CD4-positive, alpha-beta T cell treated with Interleukin-15 for 1 hour (primary cell): ENCODE measurements at places on chromosomes 5 and 9.

DNA sequence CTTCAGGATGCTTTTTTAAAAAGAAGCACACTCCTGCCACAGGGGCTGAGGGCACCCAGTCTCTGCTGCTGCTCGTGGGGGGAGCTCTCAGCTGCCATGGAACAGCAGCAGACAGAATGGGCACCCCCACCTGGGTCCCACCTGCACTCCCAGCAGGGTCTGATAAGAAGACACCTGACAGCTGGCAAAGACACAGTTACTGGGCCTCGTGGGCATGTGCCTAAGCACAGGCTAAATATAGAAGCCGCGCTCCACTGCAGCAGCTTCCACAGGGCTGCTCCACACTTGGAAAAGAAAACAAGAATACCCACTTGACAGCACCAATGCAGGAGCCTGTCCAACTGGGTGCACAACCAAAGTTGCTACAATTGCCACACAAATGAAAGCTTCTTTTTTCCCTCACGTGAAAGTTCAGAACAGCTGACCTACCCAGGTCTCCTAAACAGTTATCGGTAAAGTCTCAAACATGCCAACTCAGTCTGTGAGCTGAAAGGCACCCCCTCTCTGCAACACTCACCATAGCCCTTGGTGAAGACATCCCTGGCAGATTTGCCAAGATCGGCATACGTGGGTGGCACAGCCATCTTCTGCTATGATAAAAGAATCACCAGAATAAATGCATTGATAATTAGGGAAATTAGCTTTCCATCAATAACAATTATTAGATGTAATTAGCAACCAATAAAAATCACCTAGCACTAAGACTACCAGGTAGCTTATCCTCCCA lies 12.2 kb downstream of the VDAC1 start:
- no peak for DNase-seq

DNA sequence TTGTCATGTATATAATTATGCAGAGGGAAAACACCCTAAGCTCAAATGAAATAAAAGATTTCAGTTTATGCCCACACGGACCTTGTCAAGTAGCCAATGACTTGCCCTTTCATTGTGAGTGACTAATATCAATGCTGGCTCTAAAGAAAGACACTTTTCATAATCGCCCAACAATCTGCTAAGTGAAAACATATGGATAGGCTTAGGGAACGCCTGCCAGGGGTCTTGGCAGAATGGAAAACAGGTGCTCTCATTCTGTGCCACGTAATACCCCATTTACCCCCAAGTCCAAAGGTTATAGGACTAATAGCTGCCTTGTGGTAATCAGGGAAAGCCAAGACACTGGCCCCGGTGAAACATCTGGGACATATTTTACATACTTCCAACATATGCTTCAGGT lies 157.7 kb downstream of the SLF1 start:
- DNase-seq: no peak

DNA sequence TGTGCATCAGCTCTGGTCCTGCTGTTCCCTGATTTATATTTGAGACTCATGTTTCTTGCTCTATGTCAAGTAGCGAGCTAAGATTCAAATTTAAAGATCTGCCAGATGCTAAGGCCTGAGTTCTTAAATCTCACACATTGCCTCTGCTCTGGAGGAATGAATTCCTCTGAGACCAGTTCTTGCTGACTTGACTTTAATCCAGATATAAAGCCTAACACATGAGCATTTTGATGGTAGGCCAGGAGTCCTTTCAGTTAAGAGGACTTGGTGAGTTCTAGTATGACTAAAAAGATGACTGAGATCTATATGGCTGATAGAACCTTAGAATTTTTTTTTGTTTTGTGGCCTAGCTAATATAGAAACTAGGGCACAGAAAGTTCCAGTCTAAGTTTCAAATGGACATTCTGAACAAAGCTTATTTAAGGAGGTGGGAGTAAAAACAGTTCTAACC lies 1.3 kb upstream of the INIP start:
- no peak for DNase-seq

DNA sequence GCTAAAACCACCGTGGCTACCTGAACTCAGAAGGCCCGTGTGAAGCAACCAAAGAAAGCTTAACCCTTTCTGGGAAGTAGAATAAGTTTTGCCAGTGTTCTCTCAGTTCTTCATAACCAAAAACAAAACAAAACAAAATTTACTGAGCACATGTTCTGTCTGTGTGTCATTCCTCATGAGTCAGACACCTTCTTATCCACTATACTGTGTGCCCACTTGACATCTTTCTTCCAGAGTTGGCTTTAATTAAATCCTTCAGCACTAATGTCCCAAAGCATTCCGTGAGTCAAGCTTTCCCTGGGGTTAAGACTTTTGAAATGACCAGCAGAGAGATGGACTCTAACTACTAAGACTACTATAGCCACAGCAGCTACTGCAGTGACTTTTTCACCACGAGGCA lies 61.3 kb downstream of the GLIS3 start:
- no peak for DNase-seq

GRCh38 chr9:81113453-81114124 lies 575.8 kb downstream of the TLE1 start:
- DNase-seq: no peak

DNA sequence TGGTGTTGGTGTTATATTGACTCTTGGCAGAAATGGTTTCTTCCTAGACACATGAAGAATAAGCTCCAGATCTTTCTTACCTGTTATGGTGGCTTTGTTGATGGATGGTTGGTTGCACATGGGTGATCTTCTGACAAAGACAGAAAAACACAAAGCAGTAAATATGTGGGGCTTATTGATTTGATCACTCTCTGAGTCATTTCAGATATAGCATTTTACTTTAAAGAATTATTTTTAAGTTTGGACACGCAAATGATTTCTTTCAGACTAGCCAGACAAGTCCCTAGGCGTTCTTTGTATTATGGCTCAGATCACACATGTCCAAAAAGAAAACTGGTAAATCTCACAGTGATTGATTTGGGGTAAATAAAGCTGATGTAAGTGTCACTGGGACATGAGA lies 597.6 kb downstream of the RAB3C start:
- DNase-seq: no peak

GRCh38 chr5:66597183-66597757 lies 1.1 kb downstream of the MAST4 start:
- no peak for DNase-seq

GRCh38 chr5:170479484-170479883 lies 24.3 kb upstream of the KCNIP1 start:
- no peak for DNase-seq

DNA sequence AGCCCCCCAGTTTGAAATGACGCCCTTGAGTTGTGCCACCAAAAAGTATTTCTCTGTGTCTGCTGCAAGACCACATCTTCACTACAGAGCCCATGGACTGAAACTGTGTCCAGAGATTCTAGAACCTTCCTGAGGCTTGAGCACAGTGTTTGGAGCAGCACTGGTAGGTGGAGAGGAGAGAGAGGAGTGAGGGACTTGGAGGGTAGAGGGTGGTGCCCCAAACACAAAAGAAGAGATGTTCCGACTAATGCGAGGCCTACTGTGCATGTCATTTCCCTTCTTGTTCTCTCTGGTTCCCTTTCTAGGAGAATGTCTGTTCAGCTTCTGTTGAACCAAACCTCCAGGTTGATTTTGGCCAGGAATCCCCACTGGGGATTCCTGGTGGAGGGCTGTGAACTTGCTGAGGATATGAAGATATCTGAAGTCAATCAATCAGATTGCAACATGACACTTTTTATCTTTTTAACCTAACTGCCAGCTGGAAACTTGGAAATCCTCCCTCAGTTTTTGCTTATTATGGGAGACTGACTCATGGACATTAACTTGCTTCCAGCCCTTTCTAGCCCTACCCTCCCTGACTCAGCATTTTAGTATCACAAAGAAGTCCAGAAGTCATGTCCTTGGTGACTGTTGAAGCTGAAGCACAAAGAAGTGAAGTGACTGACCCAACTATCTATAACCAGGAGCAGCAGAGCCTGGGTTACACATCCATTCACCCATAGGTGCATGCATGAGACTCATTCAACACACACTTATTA lies 154.5 kb downstream of the NR3C1 start:
- no peak for DNase-seq

DNA sequence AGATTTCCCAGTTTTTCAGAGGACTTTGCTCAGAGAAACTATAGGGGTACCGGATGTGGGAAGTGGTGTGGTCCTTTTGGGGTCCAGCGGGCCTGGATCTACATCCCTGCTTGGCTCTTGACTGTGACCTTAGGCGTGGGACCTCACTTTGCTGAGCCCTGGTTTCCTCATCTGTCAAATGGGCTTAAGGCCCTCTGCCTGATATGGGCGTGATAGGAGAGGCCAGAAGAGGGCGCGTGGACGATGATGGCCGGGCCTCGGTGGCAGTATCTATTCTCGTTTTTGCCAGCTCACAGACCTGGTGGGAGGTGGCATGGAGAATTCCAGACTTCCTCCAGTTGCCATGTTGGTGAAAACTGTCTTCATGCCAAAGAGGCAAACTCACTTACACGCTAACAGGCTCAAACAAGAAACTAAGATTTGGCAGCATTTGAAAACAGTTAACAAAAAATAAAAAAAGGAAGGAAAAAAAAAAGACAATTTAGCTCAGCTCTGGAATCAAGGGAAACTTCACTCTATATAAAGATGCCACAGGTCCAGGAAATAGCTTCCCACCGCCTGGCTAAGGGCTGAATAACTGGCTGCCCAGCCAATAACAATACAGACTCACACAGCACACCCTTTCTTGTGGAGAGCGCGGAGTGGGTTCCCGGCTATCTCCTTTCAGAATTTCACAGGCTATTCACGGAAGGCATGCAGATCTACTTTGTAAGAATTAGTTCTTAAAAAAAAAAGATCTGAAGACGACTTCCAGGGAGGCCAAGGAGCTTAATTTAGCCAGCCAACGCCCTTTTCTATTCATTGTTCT lies 1.7 kb downstream of the SH3PXD2B start:
- DNase-seq: no peak

DNA sequence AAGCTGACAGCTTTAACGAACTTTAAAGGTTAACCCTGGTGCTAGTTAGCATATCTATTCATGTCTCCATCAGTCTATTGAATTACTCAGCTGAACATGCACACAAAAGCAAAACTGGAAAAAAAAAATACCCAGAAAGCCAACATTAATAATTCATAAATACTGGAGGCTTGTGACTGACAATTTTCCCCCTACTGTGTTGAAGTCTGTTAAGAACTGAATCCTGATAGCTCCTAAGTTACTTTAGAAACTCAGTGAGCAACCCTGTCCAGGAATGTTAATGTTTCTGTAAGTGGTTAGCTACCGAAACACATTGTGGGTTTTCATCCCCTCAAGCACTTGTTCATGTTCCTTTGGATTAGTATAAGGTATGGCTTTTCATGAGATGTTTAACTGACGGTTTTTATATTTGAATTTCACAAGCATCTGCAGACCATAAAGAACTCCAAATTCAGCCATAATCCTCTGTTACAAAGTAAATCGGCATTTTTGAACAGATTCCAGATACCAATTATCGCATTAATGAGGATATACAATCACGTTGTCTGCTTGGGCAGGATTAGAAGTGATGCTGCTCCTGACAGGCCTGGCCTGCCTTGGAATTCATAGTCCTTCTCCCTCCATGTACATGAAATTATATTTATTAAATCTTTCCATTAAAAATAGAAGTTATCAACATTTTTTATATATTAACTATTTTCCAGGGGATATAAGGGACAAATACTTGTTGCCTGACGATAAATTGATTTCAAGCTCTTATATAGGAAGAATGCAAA lies 331.2 kb downstream of the TLE4 start:
- DNase-seq: no peak

DNA sequence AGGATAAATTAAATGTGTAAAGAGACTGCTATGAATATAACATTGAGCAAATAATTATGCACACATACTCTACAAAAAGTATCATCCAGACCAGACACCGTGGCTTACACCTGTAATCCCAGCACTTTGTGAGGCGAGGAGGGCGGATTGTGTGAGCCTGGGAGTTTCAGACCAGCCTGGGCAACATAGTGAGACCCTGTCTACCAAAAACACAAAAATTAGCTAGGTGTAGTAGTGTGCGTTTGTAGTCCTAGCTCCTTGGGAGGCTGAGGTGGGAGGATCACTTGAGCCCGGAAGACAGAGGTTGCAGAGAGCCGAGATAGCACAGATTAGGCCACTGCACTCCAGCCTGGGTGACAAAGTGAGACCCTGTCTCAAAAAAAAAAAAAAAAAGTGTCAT lies 2.4 kb upstream of the CDC42SE2 start:
- DNase-seq: no peak

GRCh38 chr9:128043467-128043868 lies 23.7 kb downstream of the NAIF1 start:
- no peak for DNase-seq

DNA sequence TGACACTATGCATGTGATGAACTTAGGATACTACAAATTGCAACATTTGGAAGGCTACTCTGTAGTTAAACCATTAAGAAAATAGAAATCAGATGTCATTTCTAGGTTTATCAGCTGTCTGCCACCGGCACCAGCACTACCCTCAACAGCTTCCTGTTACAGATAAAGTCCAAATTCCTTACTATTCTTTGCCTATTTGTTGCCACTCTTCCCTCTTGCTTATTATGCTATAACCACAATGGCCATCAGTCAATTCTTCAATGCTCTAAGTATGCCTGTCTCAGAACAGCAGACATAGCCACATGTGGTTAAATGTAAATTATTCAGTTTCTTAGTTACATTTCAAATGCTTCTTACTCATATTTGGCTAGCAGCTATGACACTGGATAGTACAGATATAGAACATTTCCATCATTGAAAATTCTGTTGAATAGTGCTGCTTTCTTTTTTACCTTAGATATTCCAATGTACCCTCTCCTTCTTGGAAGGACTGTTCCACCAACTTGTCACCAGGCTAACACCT lies 21.0 kb downstream of the DHX29 start:
- no peak for DNase-seq

DNA sequence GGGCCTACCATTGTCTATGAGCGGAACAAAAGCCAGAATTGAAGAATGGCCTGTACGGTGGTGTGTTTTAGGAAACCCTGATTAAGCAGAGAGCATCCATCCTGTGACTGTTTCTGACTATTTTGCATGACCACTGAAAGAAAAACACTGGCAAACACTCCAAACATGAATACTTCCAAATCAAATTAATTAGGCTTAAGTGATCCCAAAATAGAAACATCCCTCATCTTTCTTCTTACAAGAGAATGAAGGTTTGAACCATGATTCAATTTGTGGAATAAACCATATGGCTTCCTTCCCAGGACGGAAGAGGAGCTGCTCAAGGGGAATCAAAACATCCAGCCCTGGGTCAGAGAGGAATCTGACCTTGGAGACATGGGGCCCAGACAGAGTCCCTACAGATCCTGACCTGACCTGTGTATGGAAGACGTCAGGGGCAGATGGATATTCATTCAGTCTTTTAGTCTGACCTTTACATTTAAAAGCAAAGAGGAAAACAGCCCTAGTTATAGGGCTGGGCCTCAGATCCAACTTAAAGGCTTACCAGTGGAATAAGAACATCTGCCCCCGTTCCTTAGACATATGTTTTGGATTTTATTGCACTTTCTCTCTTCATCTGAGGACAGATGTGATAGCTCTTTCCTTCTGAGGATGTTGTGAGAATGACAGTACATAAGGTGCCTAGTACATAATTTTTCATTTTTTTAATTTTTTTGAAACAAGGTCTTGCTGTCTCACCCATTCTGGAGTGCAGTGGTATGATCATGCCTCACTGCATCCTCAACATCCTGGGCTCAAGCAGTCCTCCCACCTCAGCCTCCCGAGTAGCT lies 17.6 kb upstream of the RECK start:
- no peak for DNase-seq

GRCh38 chr9:131700765-131701435 lies 39.0 kb downstream of the RAPGEF1 start:
- no peak for DNase-seq
